Naive B cell (primary cell): ENCODE measurements at places on chromosomes 1 and 21. TPM values are rescaled to one million over a fixed set of nuclear protein-coding genes. Genes with fewer than 3 reads are reported as not detected.

DNA sequence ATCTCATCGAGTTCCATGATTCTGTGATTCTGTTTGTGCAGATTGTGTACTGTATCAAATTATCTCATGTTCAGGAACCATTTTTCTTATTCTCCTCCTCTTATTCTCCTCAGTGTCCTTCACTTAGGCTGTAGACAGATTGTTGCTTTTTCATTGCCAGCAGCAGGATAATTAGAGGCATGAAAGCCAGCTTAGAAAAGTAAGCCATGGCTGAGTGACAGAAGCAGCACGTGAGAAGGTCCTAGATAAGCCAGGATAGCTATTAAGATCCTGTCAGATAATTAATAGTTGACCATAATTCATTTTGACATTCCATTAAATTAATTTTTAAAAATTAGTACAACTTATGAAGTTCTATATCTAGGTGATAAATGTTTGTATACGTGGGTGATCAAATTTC is 60.8 kb upstream of the PRKACB start:
- H3K4me1 ChIP-seq, result peaks cover 6% of the 10 kb centered on the region
- H3K27ac ChIP-seq, result no peak overlapping the region
- H3K36me3 ChIP-seq, result no peaks in the 10 kb centered on the region
- H3K4me3 ChIP-seq, result no peak overlapping the region
- no peak for DNase-seq

- H3K27ac ChIP-seq, result no peak overlapping the region
- H3K36me3 ChIP-seq, result no peaks in the 10 kb centered on the region
- no peak overlapping the region for H3K4me3 ChIP-seq
- peaks cover 4% of the 10 kb centered on the region for H3K4me1 ChIP-seq
- no peak for DNase-seq
- H3K27me3 ChIP-seq, result peaks cover 73% of the 10 kb centered on the region
Observed at GRCh38 chr1:1426496-1427105, 5.5 kb upstream of the ANKRD65 start.

- H3K36me3 ChIP-seq, result peaks cover 8% of the 10 kb centered on the region
- no peak overlapping the region for H3K27ac ChIP-seq
- peaks cover 13% of the 10 kb centered on the region for H3K4me1 ChIP-seq
- no peak for DNase-seq
- H3K27me3 ChIP-seq, result no peaks in the 10 kb centered on the region
- H3K4me3 ChIP-seq, result no peak overlapping the region
Observed at GRCh38 chr1:33143698-33144097, 38.1 kb downstream of the TRIM62 start.

DNA sequence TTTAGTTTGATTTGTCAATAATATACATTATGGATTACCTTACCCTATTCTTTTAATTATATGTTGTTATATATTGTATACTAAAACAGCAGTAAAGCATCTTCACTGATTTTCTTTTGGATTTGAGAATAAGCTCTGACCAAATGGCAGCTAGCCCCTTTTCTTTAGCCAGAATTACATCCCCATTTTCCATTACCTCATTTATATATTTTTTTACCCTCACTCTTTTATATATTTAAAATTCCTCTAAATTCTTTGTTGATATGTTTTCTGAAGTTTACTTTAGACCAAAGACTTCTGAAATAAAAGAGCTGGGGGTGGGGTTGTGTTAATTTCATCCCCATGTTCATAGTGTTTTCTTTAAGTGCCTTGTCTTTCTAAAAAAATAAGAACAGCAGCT is 24.6 kb downstream of the ANGPTL1 start:
- H3K27me3 ChIP-seq, result no peaks in the 10 kb centered on the region
- H3K4me3 ChIP-seq, result no peak overlapping the region
- no peak for DNase-seq
- H3K27ac ChIP-seq, result peak overlapping the region; percentile 65
- no peaks in the 10 kb centered on the region for H3K4me1 ChIP-seq

DNA sequence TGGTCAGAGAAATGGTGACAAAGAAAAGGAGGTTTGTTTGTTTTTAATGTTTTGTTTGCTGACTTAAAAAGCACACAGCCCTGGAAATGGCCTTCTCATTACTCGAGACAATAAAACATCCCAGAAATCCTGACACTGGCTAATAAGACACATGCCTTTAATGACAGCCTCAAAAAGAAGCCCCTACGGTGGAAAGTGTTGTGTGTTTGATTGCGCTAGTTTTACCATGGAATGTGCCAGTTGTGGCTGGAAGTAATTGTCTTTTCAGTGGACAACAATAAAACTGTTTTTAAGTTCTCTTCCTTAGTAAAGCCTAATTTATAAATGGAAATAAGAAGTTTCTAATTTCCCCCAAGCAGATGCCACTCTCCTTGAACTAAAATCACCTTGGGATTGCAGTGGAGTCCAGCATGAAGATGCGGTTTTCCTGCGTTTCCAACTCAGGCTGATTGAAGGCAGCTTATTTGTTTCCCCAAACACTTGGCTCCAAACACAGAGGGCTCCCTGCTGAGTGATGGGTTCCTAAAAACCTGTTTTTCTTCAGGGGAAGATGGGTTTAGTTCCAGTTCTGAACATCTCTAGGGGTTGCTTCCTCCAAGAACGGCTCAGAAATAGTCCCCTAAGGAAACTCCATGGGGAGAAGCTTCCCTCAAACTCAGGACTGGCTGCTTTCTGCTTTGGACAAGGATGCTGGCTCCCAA is 54.3 kb downstream of the CD247 start:
- H3K4me1 ChIP-seq, result no peaks in the 10 kb centered on the region
- no peak overlapping the region for H3K27ac ChIP-seq
- H3K36me3 ChIP-seq, result no peaks in the 10 kb centered on the region
- no peak overlapping the region for H3K4me3 ChIP-seq

DNA sequence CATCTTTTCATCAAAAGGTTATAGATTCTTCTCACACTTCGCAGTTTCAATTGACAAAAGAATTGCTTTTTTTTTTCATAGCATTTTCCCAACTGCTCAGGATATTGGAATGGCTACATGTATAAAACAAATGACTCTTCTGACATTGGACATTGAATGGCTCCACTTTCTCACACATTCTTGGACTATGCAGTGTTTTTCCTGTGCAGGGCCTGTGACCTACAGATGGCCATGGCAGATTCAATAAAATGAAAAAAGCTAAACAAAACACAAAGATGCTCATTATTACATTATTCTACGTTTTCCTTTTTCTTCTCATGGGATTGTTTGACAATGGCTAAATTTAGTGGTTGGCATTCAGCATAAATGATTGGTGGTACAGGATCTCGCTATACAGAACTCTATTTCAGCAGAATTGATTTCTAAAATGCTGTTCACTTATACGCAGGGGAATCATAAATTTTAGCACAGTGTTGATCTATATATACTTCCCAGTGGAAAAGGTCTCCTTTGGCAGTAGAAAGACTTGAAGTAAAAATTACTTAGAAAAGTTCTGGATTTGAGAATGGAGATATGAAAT is 115.6 kb upstream of the ADAMTS5 start:
- H3K27me3 ChIP-seq, result no peaks in the 10 kb centered on the region
- H3K36me3 ChIP-seq, result no peaks in the 10 kb centered on the region
- H3K4me3 ChIP-seq, result no peak overlapping the region
- DNase-seq, result no peak
- no peaks in the 10 kb centered on the region for H3K4me1 ChIP-seq

- peaks cover 1% of the 10 kb centered on the region for H3K27me3 ChIP-seq
- no peaks in the 10 kb centered on the region for H3K4me1 ChIP-seq
- DNase-seq, result no peak
- no peak overlapping the region for H3K27ac ChIP-seq
Observed at GRCh38 chr1:98027103-98027705, 106.4 kb upstream of the DPYD start.

DNA sequence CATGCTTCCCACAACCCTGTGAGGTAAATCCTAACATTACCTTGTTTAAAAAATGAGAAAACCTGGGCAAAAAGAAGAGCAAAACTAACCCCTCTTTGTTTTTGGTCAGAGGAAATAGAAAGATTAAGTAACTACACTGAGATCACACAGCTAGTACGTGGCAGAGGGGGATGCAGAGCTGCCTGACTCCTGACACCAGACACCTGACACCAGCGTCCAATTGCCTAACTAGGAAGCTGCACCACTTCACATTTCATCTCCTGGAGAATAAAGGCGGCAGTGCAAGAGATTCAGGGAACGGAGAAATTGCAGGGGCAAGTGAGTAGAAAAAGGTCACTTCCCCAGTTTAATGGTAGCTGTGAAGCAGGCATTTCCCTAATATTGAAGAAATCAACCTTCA is 229.3 kb upstream of the PTBP2 start:
- DNase-seq, result no peak
- H3K27me3 ChIP-seq, result no peaks in the 10 kb centered on the region
- H3K4me1 ChIP-seq, result no peaks in the 10 kb centered on the region
- no peaks in the 10 kb centered on the region for H3K36me3 ChIP-seq

DNA sequence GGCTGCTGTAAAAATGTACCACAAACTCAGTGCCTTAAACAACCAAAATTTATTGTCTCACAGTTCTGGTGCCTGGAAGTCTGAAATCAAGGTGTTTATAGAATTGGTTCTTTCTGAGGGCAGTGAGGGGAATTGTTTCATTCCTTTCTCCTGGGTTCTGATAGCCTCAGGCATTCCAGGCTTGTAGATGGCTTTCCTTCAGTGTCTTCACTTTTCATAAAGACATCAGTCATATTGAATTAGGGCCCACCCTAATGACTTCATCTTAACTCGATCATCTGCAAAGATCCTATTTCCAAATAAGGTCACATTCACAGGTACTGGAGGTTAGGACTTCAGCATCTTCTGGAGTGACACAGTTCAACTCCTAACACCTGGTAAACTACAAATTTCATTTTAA is 15.0 kb downstream of the CDKN2C start:
- no peak for DNase-seq
- H3K4me3 ChIP-seq, result no peak overlapping the region
- no peaks in the 10 kb centered on the region for H3K27me3 ChIP-seq

GRCh38 chr1:228669242-228669585 is 66.1 kb upstream of the RHOU start:
- H3K27me3 ChIP-seq, result peaks cover under 1% of the 10 kb centered on the region
- H3K27ac ChIP-seq, result no peak overlapping the region
- H3K4me1 ChIP-seq, result no peaks in the 10 kb centered on the region
- DNase-seq, result no peak

- H3K4me1 ChIP-seq, result peaks cover 19% of the 10 kb centered on the region
- H3K4me3 ChIP-seq, result no peak overlapping the region
- DNase-seq, result no peak
- H3K36me3 ChIP-seq, result peaks cover 20% of the 10 kb centered on the region
Observed at GRCh38 chr21:45146801-45147200, 72.4 kb downstream of the ADARB1 start.

- peaks cover 4% of the 10 kb centered on the region for H3K27me3 ChIP-seq
- no peak overlapping the region for H3K4me3 ChIP-seq
Observed at GRCh38 chr1:87958201-87958600, 629.5 kb downstream of the LMO4 start.

- no peak overlapping the region for H3K27ac ChIP-seq
- H3K4me1 ChIP-seq, result no peaks in the 10 kb centered on the region
- no peaks in the 10 kb centered on the region for H3K36me3 ChIP-seq
- peaks cover 4% of the 10 kb centered on the region for H3K27me3 ChIP-seq
Observed at GRCh38 chr1:237119091-237119490, 77.1 kb downstream of the RYR2 start.

- peaks cover 34% of the 10 kb centered on the region for H3K27me3 ChIP-seq
- H3K4me3 ChIP-seq, result no peak overlapping the region
- DNase-seq, result no peak
- H3K4me1 ChIP-seq, result no peaks in the 10 kb centered on the region
- no peaks in the 10 kb centered on the region for H3K36me3 ChIP-seq
Observed at GRCh38 chr1:153210206-153210605, 7.0 kb downstream of the LELP1 start.

- peaks cover 40% of the 10 kb centered on the region for H3K4me1 ChIP-seq
- DNase-seq, result no peak
- no peaks in the 10 kb centered on the region for H3K27me3 ChIP-seq
- no peaks in the 10 kb centered on the region for H3K36me3 ChIP-seq
- peak overlapping the region; percentile 92 for H3K27ac ChIP-seq
- H3K4me3 ChIP-seq, result peak overlapping the region; percentile 97
Observed at GRCh38 chr21:45074818-45075595, 627 bp downstream of the ADARB1 start.

GRCh38 chr21:43919871-43920801 is 55.1 kb downstream of the AGPAT3 start:
- no peak for DNase-seq
- no peak overlapping the region for H3K27ac ChIP-seq
- no peaks in the 10 kb centered on the region for H3K27me3 ChIP-seq
- peak overlapping the region; percentile 68 for H3K4me3 ChIP-seq
- no peaks in the 10 kb centered on the region for H3K36me3 ChIP-seq

DNA sequence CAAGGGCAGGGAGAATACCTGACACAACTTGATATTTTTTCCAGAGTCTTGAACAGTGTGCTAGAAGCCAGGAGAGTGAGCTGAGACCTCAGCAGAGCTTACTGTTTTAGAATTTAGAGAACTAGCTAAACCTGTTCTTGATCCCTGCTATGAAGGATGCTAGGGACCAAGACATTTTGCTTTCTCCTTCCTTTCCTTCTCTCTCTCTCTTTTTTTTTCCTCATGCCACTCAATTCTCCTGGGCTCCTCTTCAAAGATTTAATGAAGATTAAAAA is 99.0 kb downstream of the NGF start:
- no peak overlapping the region for H3K4me3 ChIP-seq
- no peaks in the 10 kb centered on the region for H3K4me1 ChIP-seq
- peaks cover 6% of the 10 kb centered on the region for H3K27me3 ChIP-seq
- H3K36me3 ChIP-seq, result no peaks in the 10 kb centered on the region
- DNase-seq, result no peak

GRCh38 chr1:42210421-42211133 is 46.0 kb upstream of the GUCA2A start:
- H3K27ac ChIP-seq, result no peak overlapping the region
- peaks cover 18% of the 10 kb centered on the region for H3K36me3 ChIP-seq
- no peaks in the 10 kb centered on the region for H3K27me3 ChIP-seq
- H3K4me3 ChIP-seq, result no peak overlapping the region
- DNase-seq, result no peak

GRCh38 chr1:92990828-92991227 is 29.6 kb upstream of the DIPK1A start:
- H3K4me1 ChIP-seq, result peaks cover 36% of the 10 kb centered on the region
- peak overlapping the region; percentile 12 for H3K27ac ChIP-seq
- no peaks in the 10 kb centered on the region for H3K27me3 ChIP-seq
- peak overlapping the region; percentile 66 for H3K4me3 ChIP-seq

GRCh38 chr1:19651141-19651737 is 7.1 kb downstream of the NBL1 start:
- DNase-seq, result no peak
- H3K27me3 ChIP-seq, result peaks cover 40% of the 10 kb centered on the region
- peaks cover 16% of the 10 kb centered on the region for H3K4me1 ChIP-seq

The C1orf87 gene
- polyA plus RNA-seq, result not detected

The S100A12 gene
- 1.0 TPM for polyA plus RNA-seq
